ENCODE measurements at places on chromosomes 3 and 15.
A peak's percentile ranks its signal among the peaks of the same experiment; 100 is the strongest.

GRCh38 chr3:144660186-144660585 lies 688.6 kb downstream of the DIPK2A start:
- no peak for DNase-seq

- no peak for DNase-seq
These were observed 55.2 kb downstream of the ARNT2 start for GRCh38 chr15:80459380-80459779.

GRCh38 chr15:94383041-94383440 lies 151.7 kb downstream of the MCTP2 start:
- DNase-seq, result no peak

DNA sequence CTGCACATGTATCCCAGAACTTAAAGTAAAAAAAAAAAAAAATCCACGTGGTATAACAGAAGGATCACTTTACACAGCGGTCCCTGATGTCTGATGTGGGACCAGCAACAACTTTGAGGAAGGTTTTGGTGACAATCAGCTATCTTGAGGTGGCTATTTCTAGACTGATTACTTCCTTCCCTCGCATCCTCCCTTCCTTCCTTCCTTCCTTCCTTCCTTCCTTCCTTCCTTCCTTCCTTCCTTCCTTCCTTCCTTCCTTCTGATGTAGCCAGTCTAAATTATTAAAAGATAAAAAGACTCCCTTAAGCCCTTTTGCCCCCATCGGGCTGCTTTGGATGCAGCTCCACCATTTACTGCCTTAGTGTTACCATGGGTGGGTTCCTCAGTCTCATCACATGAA lies 14.9 kb downstream of the SORD start:
- no peak for DNase-seq

DNA sequence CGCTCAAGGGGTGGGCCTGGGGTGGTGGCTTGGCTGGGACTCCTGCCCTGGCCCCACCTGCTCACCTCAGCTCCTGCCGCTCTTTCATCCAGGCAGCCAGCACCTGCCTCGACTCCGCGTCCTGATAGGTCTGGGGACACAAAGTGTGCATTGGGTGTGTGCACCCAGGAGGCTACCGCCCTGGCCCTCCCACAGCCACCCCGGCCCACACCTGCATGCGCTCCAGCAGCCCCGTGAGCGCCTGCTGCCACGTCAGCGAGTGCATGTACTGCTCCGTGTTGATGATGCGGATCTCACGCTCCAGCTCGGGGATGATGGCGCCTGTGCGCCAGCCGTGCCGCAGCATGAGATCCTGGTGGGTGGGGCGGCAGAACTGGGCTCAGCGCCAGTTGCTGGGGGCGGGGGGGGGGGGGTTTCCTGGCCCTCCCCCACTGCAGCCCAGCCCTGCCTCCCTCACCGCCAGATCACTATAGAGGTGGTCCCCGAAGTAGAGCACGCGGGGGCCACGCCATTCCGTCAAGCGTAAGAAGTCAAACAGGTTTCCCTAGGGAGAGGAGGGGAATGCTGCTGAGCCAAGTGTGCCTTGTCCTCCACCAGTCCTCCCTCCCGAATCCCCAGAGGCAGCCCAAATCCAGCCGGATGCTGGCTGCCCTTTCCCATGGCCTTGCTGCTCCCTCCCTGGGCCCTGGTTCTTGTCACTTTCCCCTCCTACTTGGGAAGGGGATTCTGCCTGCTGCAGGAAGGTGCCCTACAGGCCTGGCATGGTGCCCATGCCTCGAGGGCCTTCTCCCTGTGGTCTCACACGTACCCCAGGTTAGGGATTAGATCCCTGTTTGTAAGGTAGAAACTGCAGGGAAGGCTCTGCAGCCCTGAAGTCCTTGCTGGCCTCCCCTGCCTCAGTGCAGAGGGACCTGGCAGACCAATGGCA lies 8.6 kb downstream of the NT5DC2 start:
- DNase-seq, result no peak

DNA sequence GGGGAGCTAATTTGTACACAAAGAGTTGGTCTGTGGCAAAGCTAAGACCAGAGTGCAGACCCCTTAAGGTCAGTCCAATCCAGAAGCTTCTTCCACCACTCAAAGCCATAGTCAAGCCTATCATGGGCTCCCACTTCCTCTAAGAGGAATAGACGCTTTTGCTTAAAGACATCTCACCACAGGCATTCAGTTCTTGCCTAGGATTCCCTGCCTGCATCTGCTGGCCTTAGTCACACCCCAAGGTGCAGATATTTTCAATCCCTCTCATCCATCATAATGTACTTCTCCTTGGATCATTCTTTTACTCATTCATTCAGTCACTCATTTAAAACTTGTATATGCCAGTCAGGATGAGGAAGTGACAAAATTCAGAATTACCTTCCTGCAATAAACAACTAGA lies 179.6 kb upstream of the STT3B start:
- DNase-seq, result no peak

- no peak for DNase-seq
These were observed 48.1 kb upstream of the TPM1 start for GRCh38 chr15:62994439-62994838.

- peak; percentile 28 for DNase-seq
These were observed 69.7 kb downstream of the USF3 start for GRCh38 chr3:113626503-113627371.

DNA sequence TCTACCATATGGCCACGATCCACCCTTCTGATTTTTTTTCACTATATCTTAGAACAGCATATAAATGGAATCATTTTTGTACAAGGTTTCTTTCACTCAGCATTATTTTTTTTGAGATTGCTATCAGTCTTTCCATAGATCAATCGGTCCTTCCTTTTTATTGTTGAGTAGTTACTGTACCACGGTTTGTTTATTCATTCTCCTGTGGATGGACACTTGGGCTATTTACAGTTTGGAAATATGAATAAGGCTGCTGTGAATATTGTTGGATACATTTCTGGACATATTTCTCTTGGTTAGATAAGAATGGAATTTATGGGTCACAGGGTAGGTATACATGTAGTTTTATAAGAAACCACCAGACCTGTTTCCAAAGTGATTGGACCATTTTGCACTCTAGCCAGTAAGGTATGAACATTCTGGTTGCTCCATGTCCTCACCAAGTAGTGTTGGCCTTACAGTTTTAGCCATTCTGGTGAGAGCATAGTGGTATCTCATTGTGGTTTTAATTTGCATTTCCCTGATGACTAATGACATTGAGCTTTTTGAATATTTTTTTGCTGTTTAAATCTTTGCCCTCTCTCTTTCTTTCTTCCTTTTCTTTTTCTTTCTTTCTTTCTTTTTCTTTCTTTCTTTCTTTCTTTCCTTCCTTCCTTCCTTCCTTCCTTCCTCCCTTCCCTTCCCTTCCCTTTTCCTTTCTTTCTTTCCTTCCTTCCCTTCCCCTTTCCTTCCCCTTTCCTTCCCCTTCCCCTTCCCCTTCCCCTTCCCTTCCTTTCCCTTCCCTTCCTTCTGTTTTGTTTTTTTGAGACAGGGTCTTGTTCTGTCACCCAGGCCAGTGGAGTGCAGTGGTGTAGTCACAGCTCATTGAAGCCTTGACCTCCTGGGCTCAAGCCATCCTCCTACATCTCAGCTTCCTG lies 49.2 kb downstream of the LRRK1 start:
- no peak for DNase-seq

DNA sequence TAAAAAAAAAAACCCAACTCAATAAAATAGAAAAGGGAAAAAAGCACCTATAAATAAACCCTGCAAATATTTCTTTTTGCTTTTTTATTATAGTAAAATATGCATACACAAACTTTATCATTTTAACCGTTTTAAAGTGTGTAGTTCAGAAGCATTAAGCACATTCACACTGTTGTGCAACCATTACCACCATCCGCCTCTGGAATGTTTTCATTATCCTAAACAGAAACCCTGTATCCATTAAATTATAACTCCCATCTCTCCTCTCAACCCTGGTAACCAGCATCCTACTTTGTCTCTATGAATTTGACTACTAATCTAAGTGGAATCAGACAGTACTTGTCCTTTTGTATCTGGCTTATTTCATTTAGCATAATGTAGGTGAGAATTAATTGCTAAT lies 15.0 kb downstream of the CDCP1 start:
- DNase-seq, result no peak

GRCh38 chr15:45402955-45403877 lies 24.9 kb upstream of the GATM start:
- peak; percentile 19 for DNase-seq

GRCh38 chr3:71127052-71127831 lies 456.3 kb downstream of the FOXP1 start:
- peak; percentile 45 for DNase-seq

GRCh38 chr3:140630866-140631265 lies 47.0 kb upstream of the TRIM42 start:
- no peak for DNase-seq

DNA sequence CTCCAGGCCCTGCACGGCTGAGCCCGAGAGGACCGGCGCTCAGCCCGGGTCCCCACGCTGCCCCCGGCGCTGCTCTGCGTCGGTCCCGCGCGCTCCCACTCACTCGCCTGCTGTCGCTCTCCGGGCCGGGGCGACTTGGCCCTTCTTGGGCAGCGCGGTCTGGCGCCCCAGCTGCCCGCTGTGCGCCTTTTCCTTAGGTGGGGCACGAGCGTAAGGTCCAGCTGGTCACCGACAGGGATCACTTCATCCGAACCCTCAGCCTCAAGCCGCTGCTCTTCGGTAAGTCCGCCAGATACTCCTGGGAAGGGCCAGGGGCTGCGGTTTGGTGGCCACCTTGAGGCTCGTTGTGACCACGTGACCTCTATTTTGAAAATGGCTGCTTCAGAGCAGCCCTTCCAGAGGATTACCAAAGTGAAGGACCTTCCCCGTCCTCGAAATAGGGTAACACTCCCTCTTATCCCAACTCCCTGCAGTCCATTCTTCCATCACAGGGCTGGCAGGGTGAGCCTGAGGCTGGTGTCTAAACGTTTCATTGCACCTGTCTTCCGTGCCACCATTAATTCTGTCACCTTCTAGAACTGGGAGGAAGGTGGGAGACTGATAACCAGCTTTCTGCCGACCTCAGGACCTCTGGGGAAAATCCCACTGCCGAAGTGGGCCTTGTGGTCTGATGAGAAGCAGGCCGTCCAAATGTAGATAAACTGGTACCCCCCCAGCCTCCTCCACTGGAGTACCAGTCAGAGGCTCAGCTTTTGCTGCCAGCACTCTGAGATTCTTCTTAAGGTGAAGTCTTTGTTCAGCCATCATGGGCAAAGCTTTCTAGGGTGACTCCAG lies 812 bp downstream of the P4HTM start:
- DNase-seq, result peak; percentile 45

GRCh38 chr15:88331291-88331690 lies 74.8 kb upstream of the NTRK3 start:
- peak; percentile 15 for DNase-seq

- DNase-seq, result no peak
These were observed 3.0 kb upstream of the LPP start for GRCh38 chr3:188150982-188151381.

DNA sequence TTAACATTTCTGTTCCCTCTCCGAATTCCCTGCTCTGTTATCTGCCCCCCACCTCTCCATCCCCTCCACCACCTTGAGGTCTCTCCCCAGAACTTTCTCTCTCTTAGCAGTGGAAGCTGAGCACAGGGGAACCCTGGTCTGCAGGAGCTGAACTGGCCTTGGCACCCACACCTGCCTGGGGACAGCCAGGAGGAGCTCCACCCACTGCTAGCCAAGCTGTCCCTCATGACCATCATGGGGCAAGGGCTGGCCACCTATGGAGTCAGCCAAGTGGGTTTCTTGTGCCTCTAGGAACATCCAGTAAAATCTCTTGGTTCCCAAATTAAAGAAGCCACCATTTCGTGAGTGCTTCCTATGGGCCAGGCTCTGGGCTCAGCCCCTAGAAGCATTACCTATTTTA lies 276.4 kb upstream of the TLE3 start:
- DNase-seq, result no peak

DNA sequence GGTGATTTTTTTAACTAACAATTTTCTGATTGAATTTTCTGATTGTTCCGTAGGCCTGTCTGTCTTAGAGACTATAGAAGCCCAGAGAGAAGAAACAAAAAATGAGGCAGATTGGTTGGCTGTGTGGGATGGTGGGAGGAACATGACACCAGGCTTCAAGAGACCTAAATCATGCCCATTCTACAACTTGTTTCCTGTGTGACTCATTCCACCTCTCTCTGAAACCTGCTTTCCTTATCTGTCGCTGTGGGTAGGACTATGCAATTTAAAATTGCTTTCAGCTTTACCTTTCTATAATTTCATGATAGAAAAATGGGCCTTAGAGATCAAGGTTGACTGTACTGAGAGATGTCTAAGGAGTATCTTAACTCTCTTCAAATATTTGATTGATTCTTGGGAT lies 44.5 kb downstream of the OXNAD1 start:
- DNase-seq, result peak; percentile 81

DNA sequence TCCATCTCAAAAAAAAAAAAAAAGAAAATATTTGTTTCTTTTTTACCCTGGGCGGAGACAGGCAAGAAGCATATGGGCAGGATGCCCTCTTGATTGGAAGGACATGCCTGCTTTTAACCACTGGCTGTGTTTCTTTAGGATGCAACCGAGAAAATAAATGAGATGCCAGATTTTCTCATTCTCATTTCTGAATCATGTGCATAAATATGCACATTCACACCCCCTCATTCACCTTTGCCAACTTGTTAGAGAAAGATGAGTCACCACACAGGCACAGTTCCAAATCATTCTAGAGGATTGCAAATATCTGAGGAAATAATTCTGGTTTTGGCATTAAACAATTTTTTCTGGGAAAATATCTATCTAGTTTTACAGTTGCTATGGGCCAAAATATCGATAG lies 3.3 kb downstream of the LIPH start:
- DNase-seq, result no peak

DNA sequence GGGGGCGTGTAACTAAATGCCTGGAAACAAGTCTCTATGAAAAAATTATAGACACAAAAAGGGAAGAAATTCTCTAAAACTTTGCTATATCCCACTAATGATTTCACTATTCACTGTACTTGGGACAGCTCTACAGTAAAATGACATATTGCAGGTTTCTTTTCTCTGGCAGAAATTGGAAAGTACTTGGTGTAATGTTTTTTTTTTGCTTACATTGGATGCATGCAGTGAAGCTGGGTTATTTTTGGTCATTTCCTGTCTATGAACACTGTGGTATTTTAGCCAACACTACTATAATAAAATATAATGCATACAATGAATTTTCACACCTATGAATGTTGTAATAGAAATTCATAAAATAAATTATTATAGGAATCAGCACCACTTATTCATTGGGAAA lies 109.7 kb downstream of the LRRC49 start:
- no peak for DNase-seq

- no peak for DNase-seq
These were observed 308.9 kb upstream of the TMCO5A start for GRCh38 chr15:37625576-37625975.

DNA sequence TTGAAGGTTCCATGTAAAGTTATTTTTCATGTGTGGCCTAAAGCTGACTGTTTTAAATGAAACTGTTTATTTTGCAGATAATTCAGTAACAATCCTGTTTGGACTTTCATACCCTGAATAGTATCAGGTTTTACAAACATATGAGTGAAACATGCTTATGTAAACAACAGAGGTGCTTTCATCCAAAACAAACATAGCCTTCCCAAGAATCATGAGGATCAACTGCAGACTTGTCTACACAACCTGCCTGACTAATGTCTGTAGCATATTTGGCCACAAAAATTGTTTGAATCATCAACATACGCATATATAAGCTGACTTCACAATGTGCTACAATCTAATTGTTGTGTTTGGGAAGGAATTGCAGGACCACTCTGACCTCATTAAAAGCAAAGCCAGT lies 190.4 kb downstream of the DIPK2A start:
- no peak for DNase-seq
